ENCODE measurements at places on chromosomes 1 and 21.

- no peak for DNase-seq
Measured at GRCh38 chr1:21333824-21334213, 43.6 kb upstream of the ECE1 start.

- no peak for DNase-seq
Measured at GRCh38 chr1:206729507-206729906, 41.1 kb upstream of the IL19 start.

DNA sequence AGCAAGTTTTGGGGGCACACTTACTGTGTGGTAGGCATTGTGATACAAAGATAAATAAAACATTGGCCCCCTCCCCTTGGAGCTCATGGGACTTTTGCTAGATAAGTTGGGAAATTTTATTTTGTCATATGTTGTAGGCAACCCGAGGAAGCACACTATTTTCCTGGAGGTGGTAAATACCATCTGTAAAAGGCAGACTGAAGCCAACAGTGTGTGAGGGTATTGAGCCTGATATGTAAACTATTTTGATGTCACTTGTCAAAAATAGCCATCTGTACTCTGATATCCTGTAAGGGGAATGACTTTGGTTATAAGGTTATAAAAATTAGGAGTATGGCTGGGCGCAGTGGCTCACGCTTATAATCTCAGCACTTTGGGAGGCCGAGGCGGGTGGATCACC lies 30.6 kb downstream of the VANGL2 start:
- DNase-seq: no peak

GRCh38 chr1:2948001-2948750 lies 73.1 kb upstream of the ACTRT2 start:
- DNase-seq: no peak

DNA sequence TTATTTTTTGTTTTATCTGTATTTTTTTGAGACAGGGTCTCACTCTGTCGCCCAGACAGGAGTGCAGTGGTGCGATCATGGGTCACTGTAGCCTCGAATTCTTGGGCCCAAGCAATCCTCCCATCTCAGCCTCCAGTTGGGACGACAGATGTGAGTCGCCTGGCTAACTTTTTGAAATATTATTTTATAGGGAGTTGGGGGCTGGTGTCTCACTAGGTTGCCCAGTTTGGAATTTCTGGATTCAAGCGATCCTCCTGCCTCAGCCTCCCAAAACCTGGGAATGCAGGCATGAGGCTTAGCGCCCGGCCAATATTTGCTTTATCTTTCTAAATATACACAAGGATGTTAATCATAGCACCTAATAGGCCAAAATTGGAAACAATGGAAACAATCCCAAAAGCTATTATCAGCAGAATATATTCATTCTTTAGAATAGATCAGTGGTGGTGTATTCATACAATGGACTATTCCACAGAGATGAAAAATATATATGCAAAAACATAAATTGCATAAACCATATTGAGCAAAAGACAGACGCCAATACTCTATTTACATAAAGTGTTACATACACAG lies 55.9 kb downstream of the DAP3 start:
- no peak for DNase-seq

GRCh38 chr1:185271921-185272320 lies 45.1 kb downstream of the IVNS1ABP start:
- no peak for DNase-seq

DNA sequence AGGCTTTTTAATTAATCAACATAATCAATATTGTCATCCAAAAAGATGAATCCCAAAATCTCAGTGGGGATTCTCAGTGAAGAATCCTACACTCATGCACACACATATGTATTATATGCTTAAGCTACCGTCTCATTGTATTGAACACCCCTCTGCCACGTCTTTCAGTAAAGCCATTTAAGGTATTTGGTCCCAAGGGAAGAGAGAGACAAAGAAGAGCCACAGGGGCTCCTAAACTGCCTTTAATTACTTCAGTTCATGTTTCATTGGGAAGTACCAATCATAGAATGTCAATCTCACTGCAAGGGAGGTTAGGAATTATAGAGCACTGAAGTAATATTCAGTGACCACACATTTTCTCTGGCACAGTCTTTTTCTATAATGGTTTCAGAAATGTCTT lies 388.6 kb upstream of the NEGR1 start:
- DNase-seq: no peak

- no peak for DNase-seq
Measured at GRCh38 chr21:43618940-43619339, 40.3 kb downstream of the HSF2BP start.

- DNase-seq: no peak
Measured at GRCh38 chr21:45052960-45053359, 21.4 kb upstream of the ADARB1 start.

DNA sequence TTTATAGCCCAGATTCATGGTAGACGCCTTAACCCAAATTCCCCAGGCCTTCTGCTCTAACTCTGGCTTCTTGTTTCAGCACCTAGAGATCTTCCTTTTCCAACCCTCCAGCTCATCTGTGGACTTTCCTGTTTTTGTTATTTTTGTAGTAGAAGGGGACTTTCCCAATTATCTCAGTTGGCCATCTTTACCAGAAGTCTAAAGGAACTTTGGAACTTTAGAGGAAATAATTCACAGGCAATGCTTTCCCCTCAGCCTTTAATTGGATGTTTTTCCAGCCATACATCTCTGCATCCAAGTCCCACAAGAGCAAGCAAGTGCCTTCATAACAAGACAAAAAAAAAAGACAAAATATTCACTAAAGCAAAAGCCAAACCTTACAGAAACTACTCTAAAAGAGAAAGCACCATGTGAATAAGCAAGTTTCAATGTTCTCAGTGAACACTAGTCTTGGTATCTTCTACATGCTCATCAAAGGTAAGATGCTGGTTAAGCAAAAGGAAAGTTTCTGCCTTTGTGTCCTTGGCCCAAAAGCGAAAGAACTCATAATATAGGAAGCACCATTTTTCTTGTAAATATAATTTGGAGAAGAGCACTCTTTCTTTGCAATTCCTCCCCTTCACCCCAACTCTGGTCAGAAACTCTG lies 377.3 kb downstream of the SETD4 start:
- DNase-seq: no peak

- no peak for DNase-seq
Measured at GRCh38 chr1:16727190-16728111, 12.9 kb upstream of the RNU1-4 start.

GRCh38 chr1:170530972-170531757 lies 801 bp upstream of the GORAB start:
- peak; percentile 3 for DNase-seq

- no peak for DNase-seq
Measured at GRCh38 chr1:204441558-204441957, 29.9 kb upstream of the PPP1R15B start.

GRCh38 chr1:6096243-6097116 lies 50.8 kb downstream of the KCNAB2 start:
- DNase-seq: no peak

GRCh38 chr1:29125237-29125641 lies 1.5 kb upstream of the TMEM200B start:
- DNase-seq: no peak

DNA sequence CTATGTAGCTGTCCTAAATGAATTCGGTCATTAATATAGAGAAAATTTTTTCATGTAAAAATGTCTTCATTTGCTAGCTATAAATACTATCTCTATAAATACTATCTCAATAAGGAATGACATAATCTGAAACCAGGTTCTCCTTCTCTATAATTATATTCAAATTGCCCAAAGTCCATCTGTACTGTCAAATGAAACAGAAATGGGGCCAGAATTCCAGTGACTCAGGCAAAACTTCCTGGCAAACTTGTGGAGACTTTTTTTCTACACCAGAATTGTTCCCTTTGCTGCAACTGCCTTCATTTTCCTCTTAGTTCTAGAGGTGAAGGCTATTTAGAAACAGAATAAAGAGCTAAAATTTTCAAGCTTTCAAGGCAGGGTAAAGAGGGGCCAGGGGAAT lies 152.5 kb downstream of the KCNH1 start:
- DNase-seq: no peak

- DNase-seq: no peak
Measured at GRCh38 chr1:81157686-81158085, 643.0 kb upstream of the ADGRL2 start.

- DNase-seq: no peak
Measured at GRCh38 chr1:25765136-25765922, 34.7 kb upstream of the SELENON start.

GRCh38 chr1:52904927-52905698 lies 16.4 kb downstream of the ECHDC2 start:
- DNase-seq: no peak

DNA sequence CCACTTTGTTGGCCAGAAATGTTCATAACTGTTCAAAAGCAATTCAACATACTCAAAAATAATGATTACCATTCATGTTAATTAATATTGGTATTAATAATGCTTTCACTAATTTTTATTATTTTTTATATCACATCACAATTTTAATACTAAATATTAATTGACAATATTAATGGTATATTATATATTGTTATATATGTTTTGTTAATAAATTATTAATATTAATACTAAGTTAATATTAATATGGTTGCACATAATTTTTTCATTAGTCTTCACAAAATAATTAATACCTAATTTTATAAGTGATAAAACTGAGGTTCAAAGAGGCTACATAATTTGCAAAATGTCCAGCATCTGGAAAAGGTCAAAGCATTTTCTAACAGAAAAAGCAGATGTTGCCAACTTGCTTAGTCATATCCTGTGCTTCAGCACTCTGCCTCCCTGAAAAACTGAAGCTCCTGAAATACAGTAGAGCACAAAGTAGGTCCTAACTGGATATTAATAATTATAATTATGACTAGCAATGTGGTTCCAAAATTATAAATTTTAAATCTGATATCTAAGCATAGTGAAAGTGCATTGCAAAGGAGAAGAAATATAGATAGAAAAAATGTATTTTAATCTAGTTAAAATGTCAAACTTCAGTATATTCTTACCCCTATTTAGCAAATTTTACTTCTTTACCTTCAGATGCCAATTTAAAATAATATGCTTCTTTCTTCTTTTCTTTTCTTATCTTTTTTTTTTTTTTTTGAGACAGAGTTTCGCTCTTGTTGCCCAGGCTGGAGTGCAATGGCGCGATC lies 123.2 kb upstream of the TNFSF4 start:
- DNase-seq: no peak

DNA sequence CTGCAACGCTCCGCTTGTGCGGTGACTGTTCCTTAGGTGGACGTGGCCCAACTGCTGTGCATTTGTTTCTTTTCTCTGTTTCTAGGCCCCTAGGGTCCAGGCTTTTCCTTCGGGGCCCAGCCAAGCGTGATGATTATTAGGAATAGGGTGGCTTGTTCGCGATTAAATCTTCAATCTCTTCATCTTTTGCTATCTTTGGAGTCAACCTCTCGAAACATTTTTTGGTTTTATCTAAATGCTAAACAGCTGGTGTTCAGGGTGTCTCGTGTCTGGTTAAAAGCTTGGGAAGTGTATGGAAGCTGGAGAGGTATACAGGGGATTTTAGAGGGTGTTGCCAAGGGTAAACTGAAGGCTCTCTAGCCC lies 844 bp upstream of the PLD5 start:
- no peak for DNase-seq

DNA sequence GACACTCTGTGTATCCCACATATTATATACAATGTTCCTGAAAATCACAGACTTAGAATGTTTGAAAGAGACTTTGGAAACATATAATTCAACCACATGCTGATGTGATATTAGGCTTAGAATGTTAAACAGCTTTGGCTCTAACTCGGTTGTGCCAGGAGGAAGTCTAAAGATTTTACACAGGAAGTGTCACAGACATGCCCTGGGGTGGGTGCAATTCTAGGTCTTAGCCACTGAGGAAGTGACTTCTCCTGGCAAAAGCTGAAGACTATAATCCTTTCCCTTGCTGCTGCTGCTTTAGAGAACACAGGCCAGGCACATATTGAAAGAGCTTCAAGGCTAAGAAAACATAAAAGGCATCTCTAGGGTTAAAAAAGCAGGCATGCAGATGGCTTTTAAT lies 51.0 kb downstream of the RPL5 start:
- no peak for DNase-seq

- no peak for DNase-seq
Measured at GRCh38 chr1:28887835-28888682, 26.3 kb upstream of the EPB41 start.

DNA sequence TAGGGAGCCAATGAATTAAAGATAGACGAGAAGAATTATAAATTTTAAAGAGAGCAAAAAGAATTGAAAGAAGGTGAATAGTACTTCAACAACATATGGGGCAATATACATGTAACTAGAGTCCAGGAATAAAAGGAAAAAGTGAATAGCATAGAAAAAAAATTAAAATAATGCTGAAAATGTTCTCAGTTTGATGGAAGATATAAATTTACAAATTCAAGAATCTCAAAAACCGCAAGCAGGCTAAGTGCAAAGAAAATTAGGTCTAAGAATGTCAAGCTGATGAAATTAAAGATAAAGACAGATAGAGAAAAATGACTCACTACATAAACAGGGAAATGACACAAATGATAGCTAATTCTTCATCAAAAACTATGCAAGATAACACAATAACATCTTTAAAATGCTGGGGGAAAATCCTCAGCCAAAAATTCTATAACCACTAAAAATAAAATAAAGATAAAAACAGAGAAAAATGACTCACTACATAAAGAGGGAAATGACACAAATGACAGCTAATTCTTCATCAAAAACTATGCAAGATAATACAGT lies 326.3 kb downstream of the TBX15 start:
- DNase-seq: no peak

DNA sequence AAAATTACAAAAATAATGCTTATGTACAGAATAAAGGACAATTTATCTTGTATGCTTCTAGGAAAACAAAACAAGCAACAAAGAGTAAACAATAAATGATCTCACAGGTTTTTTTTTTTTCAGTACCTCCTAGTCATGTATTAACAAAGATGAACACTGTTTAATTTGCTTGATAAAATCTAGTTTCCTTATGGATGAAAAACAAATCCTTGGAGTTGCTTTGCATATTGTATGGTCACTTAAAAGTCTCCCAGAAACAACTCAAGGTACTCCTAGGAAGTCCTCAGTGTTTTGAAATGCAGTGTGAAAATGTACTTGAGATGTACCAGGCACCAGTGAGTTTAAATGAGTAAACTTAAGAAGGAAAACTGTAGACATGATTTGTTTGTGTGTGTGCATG lies 686.0 kb upstream of the BRINP3 start:
- DNase-seq: no peak

- DNase-seq: no peak
Measured at GRCh38 chr21:41367301-41367944, 5.6 kb downstream of the MX2 start.

DNA sequence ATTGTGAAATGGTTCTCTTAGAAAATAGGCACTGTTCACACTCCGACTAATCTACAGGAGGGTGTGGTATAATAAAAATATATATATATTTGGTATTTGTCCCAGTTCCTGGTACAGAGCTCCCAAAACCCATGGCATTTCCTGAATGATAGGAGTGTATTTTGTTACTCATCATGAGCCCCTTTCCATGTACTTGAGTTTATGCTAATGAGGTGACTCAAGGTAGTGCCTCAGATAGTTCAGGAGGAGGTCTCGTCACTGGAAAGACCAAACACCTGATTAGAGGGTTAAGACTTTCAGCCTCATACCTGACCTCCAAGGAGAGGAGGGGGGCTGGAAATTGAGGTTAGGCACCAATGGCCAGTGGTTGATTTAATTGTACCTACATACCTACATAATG lies 57.9 kb downstream of the TTC3 start:
- DNase-seq: no peak

GRCh38 chr1:72936151-72936740 lies 653.9 kb upstream of the NEGR1 start:
- DNase-seq: no peak

Data from urinary bladder (tissue), 4 donors.